Adipocyte (in vitro differentiated cells): ENCODE measurements at places on chromosomes 4 and X.

- DNase-seq: peak; percentile 35
Observed at GRCh38 chr4:20687864-20688263, 12.4 kb upstream of the PACRGL start.

- DNase-seq: no peak
Observed at GRCh38 chr4:3527914-3528876, 4.0 kb downstream of the LRPAP1 start.

DNA sequence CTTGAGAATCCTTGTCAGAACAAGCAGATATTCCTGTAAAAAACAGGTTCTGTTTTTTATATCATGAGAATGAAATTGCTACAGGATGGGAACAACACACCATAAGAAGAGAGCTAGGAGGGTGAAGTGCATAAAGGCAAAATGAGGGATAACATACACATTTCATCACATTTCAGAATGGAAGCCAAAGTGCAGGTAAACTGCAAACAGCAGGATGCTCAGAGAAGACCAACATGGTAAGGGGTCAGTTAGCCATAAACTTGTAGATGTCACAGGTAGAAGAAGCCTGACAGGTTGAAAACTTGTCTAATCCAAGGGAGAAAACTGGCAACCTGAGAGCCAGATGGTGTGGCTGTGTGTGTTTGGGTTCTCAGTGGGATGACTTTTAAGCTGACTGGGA lies 88.9 kb upstream of the FAT1 start:
- no peak for DNase-seq

- DNase-seq: peak; percentile 10
Observed at GRCh38 chrX:153635788-153636668, 11.0 kb upstream of the DUSP9 start.

- peak; percentile 40 for DNase-seq
Observed at GRCh38 chr4:110970642-110971041, 347.8 kb upstream of the PITX2 start.

GRCh38 chrX:56385336-56385735 lies 153.2 kb downstream of the KLF8 start:
- no peak for DNase-seq

DNA sequence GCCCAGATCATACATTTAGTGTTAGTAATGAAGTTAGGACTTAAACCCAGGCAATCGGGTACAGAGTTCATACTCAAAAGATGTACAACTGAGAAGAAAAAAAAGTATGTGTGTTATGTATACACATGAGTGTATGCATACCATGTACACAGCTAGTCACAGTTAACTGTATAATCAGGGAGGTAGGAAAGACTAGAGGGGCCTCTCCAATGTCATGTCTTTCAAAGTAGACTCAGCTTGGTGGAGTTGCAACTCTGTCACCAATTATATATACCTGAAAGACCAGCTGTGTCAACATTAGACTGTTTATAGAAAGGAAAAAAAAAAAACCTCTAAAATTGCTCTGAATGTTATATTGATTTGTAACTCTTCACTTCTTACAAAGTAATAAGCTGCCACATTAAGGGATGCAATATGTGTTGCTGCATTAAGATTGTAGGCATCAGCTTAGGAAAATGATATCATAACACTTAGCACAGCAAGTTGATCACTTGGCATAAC lies 167.5 kb downstream of the DCTD start:
- no peak for DNase-seq

DNA sequence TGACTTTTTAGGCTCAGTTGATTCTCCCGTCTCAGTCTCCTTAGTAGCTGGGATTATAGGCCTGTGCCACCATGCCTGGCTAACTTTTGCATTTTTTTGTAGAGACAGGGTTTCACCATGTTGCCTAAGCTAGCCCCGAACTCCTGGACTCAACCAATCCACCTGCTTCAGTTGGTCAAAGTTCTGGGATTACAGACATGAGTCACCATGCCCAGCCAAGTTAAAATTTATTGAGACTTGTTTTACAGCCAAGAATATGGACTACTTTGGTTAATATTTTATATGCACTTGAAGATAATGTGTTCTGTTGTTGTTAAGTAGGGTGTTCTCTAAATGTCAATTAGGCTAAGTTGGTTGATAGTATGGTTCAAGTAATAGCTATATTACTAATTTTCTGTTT lies 58.7 kb downstream of the CYTL1 start:
- no peak for DNase-seq

DNA sequence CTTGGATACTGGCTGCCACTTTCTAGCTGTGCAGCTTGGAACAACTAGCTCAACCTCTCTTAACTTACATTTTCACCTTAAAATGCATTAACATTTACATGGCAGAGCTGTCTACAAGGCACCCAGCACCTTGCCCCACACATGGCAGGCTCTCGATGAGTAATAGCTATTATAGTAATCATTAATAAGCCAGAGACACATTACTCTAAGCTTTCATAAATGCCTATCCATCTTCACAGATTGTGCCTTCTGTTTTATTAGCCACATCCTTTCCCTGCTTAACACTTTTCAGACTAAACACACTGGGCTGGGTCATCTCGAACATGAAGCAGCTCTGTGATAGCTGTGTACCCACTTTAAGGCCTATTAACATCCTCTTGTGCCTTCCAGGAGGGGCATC lies 83.8 kb upstream of the UCP1 start:
- no peak for DNase-seq

GRCh38 chr4:79046016-79046592 lies 106.9 kb upstream of the PAQR3 start:
- no peak for DNase-seq

DNA sequence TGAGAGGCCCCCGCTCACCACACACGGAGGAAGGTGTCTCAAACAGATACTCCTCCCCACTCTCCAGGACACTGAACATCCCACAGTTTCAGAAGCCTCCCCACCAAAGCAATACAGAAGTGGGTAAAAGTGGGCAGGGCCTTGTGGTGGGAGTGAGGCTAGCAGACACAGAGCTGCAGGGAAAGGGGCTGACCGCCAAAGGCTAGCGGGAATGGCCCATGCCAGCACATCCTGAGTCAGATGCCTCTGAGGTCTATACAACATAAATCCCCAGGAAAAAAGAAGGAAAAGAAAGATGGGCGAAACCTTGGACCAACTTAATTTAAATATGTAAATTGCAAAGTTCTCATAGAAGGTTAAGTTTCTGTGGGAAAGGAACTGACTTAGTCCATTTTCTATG lies 21.9 kb upstream of the ARHGAP10 start:
- no peak for DNase-seq

GRCh38 chrX:39507034-39507433 lies 590.7 kb downstream of the BCOR start:
- no peak for DNase-seq

GRCh38 chr4:182432819-182433218 lies 189.6 kb downstream of the TENM3 start:
- DNase-seq: no peak

- DNase-seq: peak; percentile 55
Observed at GRCh38 chrX:133402042-133402453, 13.2 kb downstream of the GPC4 start.

- DNase-seq: no peak
Observed at GRCh38 chr4:71474731-71475130, 135.9 kb downstream of the SLC4A4 start.

GRCh38 chrX:57772637-57773036 lies 92.6 kb upstream of the NLRP2B start:
- DNase-seq: no peak

DNA sequence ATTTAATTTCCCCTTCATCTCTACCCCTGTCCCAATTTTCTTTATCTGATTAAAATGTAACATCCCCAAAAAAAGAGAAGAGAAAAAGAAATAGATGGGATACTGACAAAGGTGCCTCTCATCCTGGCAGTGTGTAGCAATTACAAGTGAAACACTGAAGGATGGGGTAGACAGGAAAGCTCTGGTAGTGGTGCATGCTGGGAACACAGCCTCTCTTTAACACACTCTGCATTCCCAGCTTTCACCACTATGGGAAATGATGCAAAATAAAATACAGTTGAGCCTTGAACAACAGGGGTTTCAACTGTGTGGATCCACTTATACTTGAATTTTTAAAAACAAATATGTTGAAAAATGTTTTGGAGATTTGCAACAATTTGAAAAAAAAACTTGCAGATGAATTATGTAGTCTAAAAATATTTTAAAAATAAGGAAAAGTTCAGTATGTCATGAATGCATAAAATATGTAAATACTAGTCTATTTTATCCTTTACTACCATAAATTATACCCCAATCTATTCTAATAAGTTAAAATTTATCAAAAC lies 239.2 kb upstream of the DDX53 start:
- no peak for DNase-seq

- DNase-seq: no peak
Observed at GRCh38 chr4:174438711-174439110, 83.6 kb downstream of the HPGD start.

- DNase-seq: no peak
Observed at GRCh38 chr4:73709451-73710033, 30.8 kb upstream of the CXCL8 start.

GRCh38 chrX:28922106-28922505 lies 334.9 kb downstream of the IL1RAPL1 start:
- DNase-seq: peak; percentile 36

- DNase-seq: peak; percentile 60
Observed at GRCh38 chrX:9871701-9872268, 85.6 kb downstream of the SHROOM2 start.

DNA sequence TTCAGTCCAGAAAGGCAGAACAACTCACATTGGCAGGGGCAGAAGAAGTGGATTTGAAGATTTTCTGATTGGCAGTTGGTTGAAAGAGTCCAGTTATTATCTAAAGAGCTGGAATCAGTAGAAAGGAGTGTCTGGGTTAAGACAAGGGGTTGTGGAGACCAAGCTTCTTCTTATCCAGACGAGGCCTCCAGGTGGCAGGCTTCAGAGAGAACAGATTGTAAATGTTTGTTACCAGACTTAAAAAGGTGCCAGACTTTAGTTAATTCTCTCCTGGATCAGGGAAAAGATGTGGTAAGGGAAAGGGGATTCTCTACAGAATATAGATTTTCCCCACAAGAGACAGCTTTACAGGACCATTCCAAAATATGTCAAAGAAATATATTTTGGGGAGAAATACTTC lies 36.7 kb upstream of the TLR3 start:
- peak; percentile 17 for DNase-seq

DNA sequence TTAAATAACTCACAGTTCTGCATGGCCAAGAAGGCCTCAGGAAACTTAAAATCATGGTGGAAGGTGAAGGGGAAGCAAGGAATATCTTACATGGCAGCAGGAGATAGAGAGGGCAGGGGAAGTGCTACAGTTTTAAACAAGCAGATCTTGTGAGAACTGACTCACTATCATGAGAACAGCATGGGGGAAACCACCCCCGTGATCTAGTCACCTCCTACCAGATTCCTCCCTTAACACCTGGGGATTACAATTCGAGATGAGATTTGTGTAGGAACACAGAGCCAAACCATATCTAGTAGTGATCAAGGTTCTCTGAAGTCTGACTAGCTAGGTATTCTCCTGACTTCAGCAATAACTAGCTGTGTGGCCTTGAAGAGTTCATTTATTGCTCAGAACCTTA lies 56.0 kb downstream of the BANK1 start:
- no peak for DNase-seq

- no peak for DNase-seq
Observed at GRCh38 chr4:56701161-56701480, 20.0 kb upstream of the HOPX start.

GRCh38 chr4:88158489-88159228 lies at the start of gene ABCG2:
ABCG2 (minus strand) TSS chr4:88158639; CDS start chr4:88139995, 18,644 bp downstream.
- DNase-seq: peak; percentile 69
